ENCODE measurements at places on chromosomes 4 and X.

- DNase-seq, result peak; percentile 8
These were observed 704.8 kb upstream of the AADAT start for GRCh38 chr4:170794525-170794924.

- no peak for DNase-seq
These were observed 110.2 kb downstream of the GNL3L start for GRCh38 chrX:54640103-54640690.

DNA sequence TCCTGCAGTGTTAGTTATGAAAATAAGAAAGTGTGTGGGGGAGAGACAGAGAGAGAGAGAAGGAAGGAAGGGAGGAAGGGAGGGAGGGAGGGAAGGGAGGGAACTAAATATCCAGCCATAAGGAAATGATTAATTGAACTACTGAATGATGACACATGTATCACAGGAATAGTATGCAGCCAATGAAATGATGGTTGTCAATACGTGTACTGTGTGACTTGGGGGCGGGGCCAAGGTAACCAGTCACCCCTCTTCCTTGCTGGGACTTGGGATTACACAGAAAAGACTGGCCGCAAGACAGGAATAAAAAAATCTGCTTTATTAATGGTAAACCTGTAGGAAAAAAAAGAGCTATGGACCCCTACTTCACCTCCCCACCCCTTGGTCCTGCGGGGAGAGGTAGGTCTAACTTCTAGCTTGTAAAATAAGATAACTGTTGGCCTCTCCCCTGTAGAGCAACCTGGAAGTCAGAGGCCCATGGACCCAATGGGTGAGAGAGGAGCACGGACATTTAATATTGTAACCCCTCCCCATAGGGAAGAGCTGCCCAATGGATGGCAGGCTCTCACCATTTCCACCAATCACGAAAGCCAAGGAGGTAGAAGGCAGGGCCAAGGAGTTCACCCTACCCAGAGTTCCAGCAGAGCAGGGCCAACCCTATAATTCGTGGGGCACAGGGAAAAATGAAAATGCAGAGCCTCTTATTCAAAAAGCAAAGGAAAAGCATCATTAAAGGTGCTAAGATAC, 7.4 kb downstream of the PPP2R2C start:
- no peak for DNase-seq

- DNase-seq, result no peak
These were observed 854.2 kb downstream of the CENPC start for GRCh38 chr4:66691101-66691500.

GRCh38 chrX:85993539-85994197, 53.7 kb downstream of the CHM start:
- DNase-seq, result no peak

Measured in muscle of back (tissue), 13 donors.